ENCODE measurements at places on chromosomes 4 and X.

- no peak for DNase-seq
Observed at GRCh38 chr4:113455061-113455460, 306.5 kb downstream of the CAMK2D start.

- DNase-seq = no peak
Observed at GRCh38 chr4:98493296-98493695, 165.1 kb downstream of the TSPAN5 start.

DNA sequence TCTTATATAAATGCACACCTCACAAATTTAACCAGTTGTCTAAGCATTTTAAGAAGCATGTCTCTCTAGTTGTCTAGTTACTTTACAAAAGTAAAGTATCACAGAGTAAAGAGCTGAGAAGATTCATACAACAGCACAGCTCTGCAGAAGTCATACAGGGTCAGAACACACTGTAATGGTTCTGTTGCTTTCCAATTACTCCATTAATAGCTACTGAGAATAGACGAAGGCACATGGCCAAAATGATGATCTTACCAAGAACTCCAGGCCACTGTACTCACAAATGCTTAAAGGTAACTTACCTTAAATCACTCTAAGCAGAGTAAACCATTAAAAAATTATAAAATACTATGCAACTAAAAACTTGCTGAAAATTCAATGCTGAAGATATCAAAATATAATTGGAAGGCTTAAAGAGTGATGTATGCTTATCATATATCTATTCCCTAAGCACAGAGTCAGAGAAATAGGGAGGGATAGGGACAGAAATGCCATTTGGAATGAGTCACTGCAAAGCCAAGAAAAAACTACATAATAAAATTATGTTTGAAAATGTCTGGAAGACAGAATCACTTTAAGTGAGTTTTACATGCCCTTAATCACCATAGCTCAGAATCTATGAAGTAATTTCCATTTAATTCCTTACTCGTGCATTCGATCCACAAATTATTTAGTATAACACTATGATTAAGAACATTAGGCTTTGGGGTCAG lies 71.0 kb downstream of the DDX60L start:
- DNase-seq = peak; percentile 25

DNA sequence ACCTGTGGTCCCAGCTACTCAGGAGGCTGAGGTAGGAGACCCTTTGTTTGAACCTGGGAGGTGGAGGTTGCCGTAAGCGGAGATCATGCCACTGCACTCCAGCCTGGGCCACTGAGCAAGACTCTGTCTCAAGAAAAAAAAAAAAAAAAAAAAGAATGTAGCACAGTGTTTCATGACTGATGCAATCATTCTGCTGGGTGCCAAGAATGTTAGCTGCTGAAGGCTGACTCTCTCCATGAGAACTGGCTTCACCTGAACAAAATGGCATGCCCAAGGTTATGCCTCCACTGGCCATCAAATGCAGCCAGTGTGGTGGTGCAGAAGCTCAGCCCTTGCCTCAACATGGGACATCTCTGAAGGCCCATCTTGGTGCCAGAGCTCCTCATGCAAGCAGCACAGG lies 412.1 kb downstream of the ADAM29 start:
- no peak for DNase-seq

- DNase-seq = no peak
Observed at GRCh38 chr4:41160856-41161255, 53.5 kb downstream of the APBB2 start.

DNA sequence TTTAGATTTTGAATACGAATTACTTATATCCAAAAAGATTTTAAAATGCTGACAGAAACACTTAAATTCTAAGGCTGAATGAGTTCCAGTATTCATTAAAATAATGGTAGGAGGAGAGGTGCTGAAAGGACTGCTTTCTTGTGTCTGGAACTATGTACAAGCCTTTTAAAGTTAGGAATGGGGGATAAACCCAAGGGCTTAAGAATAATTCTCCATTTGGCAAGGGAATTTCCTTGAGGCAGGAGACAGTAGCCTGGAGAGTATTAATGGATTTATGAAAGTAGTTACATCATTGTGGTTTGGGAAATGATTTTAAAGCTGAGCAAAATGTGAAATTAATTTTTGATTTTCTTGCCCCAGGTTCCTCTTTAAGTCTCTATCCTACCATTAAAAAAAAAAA lies 266.5 kb upstream of the KCNIP4 start:
- DNase-seq = no peak

GRCh38 chr4:169013396-169013795 lies 3.3 kb upstream of the CBR4 start:
- DNase-seq = no peak

GRCh38 chr4:117385526-117385925 lies 300.1 kb upstream of the TRAM1L1 start:
- no peak for DNase-seq

DNA sequence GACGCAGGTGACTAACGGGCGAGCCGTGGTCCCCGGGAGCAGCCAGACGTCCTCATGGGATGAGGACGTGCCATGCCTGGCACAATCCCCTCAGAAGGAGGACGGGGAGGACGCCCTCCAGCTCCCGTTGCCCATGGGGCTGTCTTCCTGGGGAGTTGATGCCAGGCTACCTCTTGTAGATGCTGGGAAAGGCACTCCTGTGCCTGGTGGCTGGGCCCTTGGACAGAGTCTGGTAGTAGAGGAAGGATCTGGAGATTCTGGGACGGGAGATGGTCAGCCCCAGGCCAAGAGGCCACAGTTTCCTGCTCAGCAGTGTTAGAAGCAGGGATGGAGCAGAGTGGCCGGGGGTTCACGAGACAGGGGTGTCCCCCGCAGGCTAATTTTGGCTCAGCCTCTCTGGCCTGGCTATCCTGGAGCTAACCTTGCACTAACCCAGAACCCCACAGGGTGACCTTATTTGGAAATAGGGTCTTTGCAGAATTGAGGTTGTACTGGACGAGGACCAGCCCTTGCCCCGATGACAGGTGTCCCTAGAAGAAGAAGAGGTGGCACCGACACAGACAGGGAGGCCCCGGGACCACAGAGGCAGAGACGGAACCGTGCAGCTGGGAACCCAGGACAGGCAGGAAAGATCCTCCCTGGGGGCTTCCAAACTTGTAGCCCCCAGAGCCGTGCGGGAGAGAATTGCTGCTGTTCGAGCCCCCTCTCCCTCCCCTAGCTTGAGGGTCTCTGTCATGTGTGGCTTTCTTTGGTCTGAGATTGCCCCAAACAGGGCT lies 50.1 kb upstream of the ADRA2C start:
- no peak for DNase-seq

- DNase-seq = no peak
Observed at GRCh38 chrX:2934715-2935710, 5.9 kb upstream of the ARSD start.

GRCh38 chr4:145154573-145154972 lies 25.8 kb downstream of the OTUD4 start:
- no peak for DNase-seq

- no peak for DNase-seq
Observed at GRCh38 chr4:113610537-113610936, 151.0 kb downstream of the CAMK2D start.

DNA sequence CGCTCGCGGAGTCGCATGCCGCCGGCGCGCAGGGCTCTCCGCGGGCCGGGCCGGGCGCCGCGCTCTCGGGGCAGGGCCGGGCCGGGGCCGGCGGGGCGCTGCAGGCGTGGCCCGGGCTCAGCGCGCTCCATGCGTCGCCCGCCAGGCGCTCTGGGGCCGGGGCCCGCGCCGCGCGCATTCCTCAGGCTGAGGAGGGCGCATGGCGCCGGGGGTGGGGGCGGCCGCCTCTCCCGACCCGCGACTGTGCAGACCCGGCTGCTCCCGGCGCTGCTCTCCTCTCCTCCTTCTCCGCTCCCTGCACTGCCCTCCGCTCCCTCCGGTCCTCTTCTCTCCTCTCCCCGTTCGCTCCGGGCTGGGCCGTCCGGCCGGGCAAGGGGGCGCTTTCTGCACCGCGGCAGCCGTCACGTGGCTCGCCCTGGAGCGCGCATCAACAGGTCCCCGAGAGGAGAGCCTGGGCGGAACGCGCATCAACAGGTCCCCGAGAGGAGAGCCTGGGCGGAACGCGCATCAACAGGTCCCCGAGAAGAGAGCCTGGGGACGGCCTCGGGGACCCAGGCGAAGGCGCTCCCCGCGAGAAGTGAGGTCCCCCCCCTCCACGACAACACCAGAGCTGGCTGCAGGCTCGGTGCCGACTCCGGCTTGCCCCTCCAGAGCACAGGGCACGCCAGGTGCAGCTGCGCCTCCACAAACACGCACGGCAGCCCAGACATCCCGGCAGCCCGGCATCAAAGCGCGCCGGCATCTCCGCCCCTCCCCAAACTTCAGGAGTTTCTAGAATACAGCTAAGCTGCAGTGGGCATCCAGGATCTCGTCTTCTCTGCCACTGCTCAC lies 12.9 kb downstream of the PPP2R3B start:
- no peak for DNase-seq

DNA sequence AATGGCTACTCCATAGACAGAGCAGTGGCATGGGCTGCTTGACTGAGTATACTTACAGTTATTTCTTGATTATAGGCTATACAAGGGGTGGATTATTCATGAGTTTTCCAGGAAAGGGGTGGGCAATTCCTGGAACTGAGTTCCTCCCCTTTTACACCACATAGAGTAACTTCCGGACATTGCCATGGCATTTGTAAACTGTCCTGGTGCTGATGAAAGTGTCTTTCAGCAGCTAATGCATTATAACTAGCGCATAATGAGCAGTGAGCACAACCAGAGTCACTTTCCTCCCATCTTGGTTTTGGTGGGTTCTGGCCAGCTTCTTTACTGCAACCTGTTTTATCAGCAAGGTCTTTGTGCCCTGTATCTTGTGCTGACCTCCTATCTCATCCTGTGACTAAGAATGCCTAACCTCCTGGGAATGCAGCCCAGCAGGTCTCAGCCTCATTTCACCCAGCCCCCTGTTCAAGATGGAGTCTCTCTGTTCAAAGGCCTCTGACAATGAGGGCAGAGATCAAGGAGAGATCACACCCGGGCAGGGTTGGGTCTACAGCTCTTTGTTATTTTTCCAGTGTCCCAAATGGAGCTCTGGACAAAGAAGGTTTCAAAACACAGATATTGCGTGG lies 468.4 kb upstream of the PRKX start:
- no peak for DNase-seq

DNA sequence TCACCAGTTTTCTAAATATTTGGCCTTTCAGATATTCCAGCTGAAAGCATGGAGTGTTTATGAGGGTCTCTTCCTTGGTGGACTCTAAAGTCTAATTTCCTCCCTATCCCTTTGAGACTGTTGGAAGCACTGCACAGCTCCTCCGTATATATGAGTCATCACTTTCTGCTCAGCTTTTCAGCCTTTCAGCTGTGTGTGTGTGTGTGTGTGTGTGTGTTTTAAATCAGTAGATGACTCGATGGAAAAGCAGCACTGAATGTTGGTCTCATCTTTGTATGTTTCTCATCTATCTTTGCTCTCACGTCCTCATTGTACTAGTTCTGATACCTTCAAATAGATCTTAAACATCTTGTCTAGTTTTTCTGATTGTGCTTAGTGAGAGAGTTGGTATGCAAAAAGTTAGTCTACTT lies 81.6 kb downstream of the ZFX start:
- peak; percentile 64 for DNase-seq

DNA sequence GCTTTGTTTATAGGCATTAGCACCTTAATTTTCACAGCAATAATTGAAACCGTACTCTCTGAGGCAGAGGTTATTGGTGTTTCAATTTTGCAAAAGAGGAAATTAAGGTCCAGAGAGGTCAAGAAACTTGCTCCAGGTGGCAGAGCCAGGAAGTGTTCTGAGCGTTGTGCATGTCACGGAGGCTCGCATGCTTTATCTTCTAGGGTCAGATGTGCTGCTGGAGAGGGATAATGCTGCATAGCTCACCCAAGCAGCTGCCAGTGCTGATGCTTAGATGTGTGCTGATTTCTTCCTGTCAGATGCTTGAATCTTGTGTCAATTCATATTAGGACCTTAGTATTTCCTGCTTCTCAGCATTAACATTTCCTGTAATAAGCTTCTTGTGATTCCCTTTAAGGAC lies 13.0 kb upstream of the FGF5 start:
- DNase-seq = no peak

DNA sequence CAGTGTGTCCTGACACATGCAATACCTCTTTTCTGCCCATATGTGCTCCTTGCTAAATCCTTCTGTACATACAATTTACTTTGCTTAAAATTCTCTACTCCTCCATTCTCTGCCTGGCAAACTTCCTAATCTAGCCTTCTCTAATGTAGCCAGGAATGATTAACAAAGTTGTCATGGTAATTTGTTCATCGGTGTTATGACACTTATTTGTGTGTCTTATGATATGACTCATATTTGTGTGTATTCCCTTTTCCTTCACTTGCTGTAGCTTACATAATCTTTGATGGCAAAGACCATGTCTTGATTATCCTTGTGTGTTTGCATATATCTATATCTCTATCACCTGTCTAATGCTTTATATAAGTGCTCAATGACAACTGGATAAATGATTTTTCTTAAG lies 133.3 kb downstream of the COL25A1 start:
- no peak for DNase-seq

GRCh38 chr4:7140692-7141069 lies 51.7 kb upstream of the SORCS2 start:
- DNase-seq = no peak

- no peak for DNase-seq
Observed at GRCh38 chrX:153687121-153688039, at the start of gene SLC6A8. SLC6A8 (plus strand) TSS chrX:153687926; CDS start chrX:153688575, 649 bp downstream.

- DNase-seq = no peak
Observed at GRCh38 chr4:39451423-39452023, 7.2 kb downstream of the RPL9 start.

GRCh38 chr4:189092581-189092980 lies 848.1 kb upstream of the FRG1 start:
- no peak for DNase-seq

DNA sequence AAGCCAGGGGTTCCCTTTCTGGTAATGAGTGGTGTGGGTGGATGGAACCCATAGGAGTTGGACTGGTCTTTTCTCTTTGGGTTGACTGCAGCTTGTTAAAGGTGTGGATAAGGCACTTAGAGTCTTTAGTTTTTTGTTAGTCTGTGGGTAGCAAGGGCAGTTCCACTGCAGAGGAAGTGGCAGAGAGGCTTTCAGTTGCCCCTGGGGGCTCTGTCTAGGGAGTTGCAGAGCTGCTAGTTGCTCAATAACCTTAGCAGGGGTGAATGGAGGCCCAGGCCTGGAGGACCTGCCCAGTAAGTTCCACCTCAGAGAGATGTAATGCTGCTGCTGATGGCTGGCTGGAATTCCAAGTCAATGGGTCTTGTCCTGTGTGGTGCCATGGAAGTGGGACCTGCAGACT lies 282.6 kb upstream of the NDST4 start:
- DNase-seq = no peak

DNA sequence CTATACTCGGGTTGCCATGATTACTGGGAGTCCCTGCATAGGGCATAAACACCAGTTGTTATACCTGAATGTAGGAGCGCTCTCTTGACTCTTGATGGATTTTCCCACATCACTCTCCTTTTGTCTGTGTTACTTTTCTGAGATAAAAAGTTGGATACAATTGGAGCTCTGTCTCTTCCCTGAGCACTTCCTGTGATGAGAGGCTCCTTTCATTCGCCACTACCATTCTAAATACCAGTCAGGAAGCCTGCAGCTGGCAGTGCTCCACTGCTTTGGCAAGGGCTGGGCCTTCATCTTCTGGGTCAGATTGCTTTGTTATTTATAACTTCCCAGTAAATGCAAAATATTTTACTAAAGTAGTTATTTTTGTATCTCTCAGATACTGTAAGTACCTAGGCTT lies 13.9 kb downstream of the TCEANC start:
- no peak for DNase-seq

GRCh38 chr4:24330573-24330972 lies 253.8 kb downstream of the DHX15 start:
- no peak for DNase-seq

- DNase-seq = no peak
Observed at GRCh38 chr4:112374850-112375249, 77.7 kb downstream of the ALPK1 start.

GRCh38 chrX:50536955-50537354 lies 66.3 kb upstream of the DGKK start:
- DNase-seq = no peak
